ENCODE measurements at places on chromosomes 3 and 15.

GRCh38 chr3:161602475-161602874 lies 105.9 kb downstream of the OTOL1 start:
- DNase-seq = no peak

DNA sequence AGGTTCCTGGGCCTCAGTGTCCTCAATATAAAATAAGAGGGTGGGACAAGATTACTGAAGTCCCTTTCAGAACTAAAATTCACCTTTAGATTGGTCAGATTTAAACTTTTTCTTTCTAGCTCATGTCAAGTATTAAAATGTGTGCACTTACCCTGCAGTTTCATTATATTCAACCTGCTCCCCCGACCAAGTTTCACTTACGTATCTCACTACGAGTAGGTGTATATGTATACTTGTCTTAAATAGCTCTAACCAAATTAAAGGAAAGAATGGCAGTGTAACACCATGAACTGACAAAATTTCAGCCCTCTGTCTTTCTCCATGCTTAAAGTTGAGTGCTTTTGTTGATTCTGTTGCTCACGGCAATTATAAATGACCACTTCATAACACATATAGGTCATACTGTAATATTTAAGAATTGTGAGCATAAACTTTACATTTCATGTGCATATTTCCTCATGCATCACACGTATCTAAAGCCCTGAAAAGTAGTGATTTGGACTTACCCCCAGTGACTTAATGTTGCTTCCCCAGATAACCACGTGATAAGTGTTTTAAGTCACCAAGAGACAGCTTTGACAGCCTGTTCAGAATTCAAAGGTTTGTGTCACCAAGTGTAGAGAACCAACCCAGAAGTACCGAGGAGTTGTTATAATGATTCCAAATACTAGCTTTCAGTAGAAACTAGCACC lies 70.0 kb downstream of the PGPEP1L start:
- DNase-seq = no peak

DNA sequence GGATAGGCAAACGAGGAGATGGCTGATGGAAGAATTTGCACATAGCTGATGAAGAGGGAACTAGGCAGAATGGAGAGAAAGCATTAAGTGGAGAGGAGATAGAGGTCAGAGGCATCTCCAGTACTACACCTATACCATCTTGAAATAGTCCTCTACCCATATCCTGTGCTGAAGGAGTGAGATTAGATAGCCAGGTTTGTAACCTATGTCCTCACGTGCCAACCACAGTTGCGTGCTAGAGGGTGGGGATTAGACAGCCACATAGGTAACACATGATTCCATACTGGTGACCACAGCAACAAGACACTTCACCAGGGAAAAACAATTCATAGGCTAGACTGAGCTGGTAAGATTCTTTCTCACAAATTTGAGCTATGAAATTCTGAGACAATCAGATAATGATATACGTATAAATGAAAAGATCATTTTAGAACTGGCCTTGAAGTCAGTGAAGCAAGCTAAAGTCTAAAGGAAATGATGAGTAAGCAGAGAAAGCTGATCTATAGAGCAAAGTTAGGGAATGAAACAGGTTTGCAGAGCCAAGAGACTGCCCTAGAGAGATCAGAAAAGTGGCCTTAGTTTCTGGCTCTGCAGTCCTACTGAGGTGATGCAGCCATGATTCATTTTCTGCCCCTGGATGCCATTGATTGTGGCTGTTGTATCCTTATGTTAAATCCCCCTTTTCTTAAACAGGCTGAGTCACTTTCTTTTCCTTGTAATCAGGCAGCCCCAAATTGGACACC lies 17.7 kb downstream of the MYNN start:
- no peak for DNase-seq

DNA sequence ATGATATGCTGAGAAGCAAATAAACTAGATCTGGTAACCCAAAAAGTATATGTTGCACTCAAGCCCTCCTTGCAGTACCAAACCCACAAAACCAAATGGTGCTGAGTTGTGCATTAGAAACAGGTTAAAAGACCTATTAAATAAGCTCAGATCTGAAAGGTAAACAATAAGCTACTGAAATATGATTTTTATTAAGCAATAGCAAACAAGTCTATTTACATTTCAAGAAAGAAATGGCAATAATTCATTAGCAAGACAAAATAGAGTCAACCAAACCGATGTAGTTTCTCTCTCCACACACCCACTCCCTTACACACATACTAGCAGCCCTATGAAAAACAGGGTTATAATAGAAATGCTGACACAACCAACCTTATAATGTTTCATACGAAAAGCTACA lies 760.3 kb downstream of the FHIT start:
- DNase-seq = no peak

DNA sequence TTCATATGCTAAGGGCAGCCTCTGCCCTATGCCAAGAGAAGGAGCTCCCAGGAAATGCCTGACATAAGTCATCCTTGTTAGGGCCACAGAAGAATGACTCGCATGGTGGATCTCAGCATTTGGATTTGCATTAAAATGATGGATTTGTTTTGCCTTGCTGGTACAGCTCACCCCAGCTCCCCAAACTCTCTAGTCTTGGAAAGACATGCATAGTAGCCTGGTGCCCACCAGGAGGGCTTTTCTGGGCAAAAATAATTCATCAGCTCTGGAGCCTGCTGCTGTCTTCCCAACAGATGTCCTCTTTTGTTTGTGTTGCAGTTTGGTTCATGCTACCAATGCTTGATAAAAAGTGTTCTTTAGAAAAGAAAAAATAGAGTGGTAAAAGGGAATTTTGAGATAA lies 833.0 kb downstream of the AGBL1 start:
- no peak for DNase-seq

GRCh38 chr15:80639168-80639555 lies 55.9 kb upstream of the ABHD17C start:
- DNase-seq = no peak

- DNase-seq = no peak
Measured at GRCh38 chr15:77352887-77353286, 67.0 kb downstream of the PEAK1 start.

GRCh38 chr3:183247011-183247589 lies 6.0 kb upstream of the B3GNT5 start:
- no peak for DNase-seq

DNA sequence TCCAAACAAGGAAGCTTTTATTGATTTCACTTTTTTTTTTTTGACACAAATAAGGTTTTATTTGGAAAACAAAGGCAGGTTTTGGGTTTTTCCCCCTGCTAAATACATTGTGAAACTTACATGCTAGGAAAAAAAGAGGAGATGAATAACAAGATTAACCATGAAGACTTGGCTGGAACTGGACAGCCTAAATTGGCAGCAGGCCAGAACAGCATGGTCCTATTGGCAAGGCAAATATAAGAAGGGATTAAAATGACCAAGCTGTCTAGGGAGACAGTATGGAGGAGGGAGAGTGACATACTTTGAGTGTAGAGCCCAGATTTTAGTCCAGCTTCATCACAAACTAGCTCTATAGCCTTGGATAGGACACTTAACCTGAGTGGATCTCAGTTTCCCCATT lies 63.9 kb upstream of the BBX start:
- DNase-seq = no peak

DNA sequence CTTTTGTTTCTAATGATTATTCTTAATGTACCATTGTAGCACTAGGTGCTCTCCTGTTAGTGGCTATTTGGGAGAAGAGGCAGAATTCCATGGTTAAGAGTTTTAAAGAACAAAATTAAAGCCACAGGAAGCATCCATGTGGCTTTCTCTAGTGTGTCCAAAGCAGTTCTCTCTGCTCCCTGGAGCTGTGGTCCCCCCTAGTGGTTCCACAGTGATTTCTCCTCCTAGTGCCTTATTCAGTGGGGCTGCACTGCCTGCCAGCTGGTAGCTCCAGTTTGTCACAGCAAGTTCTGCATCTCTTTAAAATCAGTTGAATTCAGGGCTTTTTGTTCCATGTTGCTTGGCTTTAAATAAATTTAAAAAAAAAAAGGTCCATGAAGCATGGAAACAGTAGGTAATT lies 39.6 kb upstream of the FAM98B start:
- peak; percentile 33 for DNase-seq

DNA sequence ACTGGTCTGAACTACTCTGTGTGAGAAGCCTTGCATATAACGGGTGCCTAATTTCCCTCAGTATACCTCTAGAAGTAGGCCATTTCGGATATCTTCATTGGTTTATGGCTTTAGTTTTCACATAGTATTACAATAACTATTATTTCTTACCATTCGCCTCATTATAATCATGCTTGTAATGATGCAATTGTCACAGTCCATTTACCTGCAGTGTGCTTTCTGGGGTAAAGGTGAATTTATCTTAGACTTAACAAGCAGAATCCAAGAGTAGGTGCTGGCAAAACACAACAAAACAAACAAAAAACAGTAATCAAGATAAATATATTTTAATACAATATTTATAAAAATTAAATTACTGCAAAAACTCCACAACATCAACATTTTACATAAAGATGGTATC lies 246.0 kb downstream of the WDR72 start:
- no peak for DNase-seq

DNA sequence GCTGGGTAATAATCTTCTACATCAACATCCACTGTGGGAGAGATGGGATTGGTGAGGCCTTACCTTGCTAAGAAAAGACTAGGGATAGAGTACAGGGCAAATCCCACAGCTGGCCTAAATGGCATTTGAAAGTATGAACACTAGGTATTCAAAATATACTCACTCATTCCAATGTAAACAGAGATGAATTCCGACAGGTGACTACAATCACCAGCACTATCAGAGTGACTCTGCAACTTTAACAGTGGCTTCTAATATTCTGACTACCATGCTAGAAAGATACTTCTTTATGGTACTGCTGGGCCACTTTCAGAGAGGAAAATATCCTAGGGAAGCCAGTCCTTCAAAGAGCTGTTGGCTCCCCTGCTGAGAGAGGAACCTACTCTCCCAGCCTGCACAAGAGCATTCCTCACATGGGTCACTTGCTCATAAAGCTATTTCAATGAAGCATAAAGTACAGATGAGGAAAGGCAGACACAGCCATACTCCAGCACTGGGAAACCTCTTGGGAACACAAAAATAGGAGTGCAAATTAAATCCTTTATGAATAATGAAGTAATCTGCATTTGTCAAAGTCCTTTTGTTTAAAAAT lies 21.5 kb upstream of the MAN2C1 start:
- no peak for DNase-seq

DNA sequence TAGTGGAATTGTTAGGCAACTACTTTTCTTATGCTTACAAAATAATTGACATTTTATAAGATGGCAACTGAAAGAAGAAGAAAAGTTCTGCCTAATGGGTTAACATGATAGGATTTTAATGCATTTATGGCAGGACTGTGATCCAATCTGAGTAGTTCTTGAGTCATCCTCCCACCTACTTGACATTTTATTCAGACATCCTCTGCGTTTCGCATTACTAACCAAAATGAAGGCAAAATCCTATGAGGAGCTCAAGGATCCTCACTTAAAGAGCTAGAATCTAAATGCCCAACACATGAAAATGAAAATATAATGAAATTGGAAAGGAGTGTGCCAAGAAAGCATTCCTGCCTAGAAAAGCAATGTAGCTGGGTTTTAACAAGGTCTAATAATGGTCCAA lies 581.1 kb upstream of the SEMA6D start:
- no peak for DNase-seq

GRCh38 chr3:88369337-88369736 lies 219.6 kb downstream of the C3orf38 start:
- no peak for DNase-seq

- DNase-seq = no peak
Measured at GRCh38 chr3:17473761-17474160, 268.7 kb downstream of the TBC1D5 start.

- DNase-seq = no peak
Measured at GRCh38 chr3:9198899-9199335, 50.5 kb downstream of the SRGAP3 start.

DNA sequence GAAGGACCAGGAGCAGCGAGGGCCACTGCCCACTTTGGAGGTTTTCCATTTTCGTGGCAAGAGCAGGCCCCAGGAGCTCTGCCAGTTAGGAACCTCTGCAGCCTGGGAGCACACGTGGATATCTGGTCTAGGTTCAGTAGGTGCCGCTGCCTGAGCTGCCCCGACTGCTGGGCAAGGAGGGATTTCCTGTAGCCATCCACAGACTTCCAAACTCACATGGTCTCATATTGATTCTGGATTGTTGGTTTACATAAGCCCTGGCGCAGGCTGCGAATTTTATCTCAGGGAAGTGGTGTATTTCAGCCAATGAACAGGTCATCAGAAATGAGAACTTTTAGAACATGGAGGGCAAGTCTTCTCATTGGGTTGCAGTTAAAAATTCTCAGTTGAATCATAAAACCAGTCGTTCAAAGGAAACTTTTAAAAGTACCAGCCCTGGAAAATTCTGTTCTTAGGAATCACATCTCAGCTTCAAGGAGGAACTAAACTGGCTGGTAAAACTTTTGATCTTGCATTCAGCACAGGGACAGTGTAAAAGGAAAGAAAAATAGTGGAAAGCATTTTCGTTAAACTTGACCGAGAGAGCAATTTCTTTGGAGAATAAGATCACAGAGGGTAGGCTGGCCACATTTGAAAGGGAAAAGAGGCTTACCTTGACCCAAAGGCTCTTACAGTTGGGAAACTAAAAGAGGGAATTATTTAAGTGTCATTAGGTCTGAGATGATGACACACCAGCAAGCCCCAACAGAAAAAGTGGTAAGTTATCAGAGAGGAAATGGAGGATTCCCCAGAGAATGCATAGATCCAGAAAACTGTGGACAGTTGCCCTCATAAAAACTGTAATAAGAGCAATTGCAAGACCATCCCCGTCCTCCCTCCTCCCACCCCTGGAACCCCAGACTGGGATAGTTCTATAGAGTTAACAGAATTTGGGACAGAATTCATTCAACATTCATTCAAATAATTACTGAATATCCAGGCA lies 6.4 kb upstream of the RTP3 start:
- no peak for DNase-seq

- DNase-seq = no peak
Measured at GRCh38 chr15:42037656-42038055, 16.8 kb upstream of the PLA2G4E start.

GRCh38 chr3:182234881-182235280 lies 523.2 kb downstream of the SOX2 start:
- no peak for DNase-seq

- no peak for DNase-seq
Measured at GRCh38 chr3:45677033-45677446, 12.2 kb upstream of the SACM1L start.

DNA sequence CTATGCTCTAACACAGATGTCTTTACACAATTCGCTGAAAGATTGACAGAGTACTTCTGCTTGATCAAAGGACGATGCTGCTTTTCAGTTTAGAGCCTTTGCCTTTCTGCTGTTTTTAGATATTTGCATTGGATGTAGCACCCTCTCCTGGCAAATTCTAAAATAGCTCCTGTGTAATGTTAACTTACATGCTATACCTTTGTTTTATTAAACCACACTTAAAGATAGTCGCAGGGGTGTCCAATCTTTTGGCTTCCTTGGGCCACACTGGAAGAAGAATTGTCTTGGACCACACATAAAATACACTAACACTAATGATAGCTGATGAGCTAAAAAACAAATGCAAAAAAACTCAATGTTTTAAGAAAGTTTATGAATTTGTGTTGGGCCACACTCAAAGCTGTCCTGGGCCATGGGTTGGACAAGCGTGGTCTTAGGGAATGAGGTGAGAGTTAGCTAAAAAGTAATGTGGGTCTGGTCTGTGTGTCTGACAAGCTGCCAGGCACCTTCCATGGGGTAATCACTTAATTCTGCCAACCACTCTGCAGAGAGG lies 62.9 kb downstream of the ATG7 start:
- DNase-seq = no peak
